ENCODE measurements at places on chromosomes 4 and X.
A peak's percentile ranks its signal among the peaks of the same experiment; 100 is the strongest.

DNA sequence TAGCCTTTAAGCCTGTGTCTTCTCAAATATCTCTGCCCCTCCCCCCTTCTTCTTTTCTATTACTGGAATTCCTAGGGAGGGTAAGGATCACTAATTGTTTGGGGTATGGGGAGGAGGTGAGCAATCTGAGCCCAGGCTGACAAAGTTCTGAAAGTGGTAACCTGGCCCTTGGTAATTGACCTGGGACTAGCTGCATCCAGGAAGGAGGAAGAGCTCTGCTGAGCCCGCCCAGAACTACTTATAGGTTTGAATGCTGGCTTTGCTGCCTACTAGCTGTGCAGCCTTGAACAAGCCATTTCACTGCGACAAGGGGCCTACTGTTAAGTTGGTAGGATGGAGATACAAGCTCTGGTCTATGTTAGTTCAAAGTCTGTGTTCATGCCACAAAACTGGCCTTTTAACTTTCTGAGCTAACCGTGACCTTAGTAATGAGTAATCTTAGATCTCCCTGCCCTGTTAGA lies 37.8 kb downstream of the DGKK start:
- no peak for DNase-seq

DNA sequence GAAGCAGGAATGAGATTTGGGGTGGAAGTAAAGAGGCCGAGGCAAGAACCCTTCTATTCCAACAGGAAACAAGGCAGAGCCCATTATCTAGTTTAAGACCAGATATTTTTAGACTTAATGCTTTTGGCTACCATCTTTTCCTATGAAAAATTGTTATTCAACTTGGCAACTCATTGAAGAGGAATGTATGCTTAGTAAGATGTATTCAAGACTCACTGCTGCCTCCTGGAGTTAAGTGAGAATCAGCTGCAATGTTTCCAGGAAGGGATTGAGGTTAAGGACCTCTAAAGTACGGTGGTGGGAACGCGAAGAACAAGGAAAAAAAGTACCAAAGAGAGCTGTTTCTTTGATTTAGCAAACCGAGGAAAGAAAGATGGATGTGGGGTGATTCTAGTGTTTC lies 89.1 kb downstream of the RAPGEF2 start:
- DNase-seq = no peak

DNA sequence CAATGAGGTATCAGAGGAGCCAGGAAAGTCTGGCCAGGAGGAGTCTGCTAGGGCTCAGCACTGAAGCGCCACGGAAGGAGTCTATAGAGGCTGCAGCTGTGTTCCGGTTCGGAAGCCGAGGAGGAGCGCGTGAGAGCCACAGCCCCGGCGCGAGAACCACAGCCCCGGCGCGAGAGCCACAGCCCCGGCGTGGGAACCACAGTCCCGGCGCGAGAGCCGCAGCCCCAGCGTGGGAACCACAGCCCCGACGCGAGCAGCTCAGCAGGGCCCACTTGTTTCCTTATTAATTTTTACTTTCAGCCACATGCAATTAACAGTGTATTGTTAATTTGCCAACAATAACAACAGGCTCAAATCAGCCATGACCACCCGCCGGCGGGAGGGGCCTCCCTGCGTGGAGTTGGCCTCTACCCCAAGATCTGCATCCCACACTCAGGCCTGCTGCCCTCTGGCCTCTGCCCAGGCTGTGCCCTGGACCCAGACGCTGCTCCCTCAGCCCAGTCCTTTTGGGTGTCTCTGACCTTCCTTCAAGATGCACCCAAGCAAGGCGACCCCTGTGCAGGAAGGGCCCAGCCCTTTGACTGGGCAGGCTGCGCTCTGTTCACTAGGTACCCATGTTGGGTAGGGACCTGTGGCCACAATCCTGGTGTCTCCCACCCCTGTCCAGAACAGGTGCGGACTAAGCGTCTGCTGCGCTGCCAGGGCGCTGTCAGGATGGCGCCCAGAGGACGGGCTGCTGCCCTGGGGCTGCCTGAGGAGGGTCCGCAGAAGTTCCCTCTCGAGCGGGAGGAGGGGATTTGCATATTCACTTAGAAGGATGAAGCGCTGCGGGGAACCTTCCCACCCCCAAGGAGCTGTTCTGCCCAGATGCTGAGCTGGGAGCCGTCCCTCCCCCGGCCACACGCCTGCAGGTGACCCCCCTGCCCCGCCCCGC lies 113.8 kb downstream of the ADRA2C start:
- DNase-seq = peak; percentile 35

DNA sequence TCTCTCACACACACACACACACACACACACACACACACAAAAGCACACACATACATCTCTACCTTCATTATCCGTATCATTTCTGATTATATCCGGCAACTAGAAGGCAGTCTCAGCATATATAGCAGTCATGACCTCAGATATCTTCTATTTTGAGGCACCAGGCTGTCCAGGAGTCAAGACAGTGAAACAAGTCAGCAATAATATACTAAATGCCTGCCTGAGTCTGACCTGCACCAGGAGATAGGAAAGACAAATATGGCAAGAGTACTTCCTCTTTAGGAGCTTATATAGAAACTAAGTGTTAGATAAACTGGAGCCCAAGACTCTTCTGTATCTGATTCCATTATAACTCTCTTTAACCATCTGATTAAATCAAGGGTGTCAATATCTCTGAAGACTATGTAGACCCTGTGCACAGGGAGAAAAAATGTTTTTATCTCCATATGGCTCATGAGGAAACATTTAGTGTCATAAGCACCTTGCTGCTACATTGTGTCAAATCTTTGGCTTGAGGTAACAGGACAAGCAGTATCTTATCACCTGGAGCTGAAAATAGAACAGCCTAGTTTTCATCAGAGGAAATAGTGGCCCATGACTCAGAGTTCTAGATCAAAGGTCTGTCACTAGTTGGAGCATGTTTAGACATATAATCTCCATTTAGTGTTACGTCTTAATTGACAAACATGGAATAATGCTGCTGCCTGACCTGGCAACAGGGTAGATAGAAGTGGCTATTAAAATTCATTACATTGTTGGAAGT lies 27.0 kb upstream of the FAM47B start:
- DNase-seq = no peak

DNA sequence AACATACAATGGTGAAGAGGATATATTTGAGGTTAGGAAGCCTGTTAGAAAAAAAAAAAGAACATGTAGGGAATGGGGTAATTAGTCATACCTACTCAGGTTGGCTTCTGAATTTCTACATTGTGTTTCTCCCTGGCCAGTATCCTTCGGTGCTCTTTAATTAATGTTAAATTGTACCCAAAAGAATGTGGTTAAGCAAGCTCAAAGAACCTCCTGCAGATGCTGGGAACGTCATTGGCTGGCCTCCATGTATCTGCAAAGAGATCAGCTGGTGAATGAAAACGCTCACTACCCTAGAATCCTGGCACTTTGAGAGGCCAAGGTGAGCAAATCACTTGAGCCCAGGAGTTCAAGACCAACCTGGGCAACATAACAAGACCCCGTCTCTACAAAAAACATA lies 942.3 kb upstream of the PRKX start:
- no peak for DNase-seq

DNA sequence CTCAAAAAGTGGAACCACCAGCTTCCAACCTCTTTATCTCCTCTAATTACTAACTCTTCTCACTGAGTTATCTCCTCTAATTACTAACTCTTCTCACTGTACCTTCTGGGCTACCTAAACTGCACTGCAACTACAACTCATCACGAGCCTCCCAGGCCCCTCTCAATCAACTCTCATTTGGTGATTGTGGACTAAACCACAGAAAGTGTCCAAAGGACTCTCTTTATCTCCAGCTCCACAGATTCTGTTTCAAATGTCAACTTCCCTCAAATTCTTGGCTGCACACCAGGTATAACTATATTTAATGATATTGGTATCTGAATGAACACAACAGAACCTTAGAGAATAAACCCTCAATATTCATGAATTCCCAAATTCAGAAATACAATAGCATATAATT lies 182.9 kb downstream of the MAML3 start:
- DNase-seq = no peak
